Left renal pelvis (tissue), 4 donors: ENCODE measurements at places on chromosomes 2 and 18.

DNA sequence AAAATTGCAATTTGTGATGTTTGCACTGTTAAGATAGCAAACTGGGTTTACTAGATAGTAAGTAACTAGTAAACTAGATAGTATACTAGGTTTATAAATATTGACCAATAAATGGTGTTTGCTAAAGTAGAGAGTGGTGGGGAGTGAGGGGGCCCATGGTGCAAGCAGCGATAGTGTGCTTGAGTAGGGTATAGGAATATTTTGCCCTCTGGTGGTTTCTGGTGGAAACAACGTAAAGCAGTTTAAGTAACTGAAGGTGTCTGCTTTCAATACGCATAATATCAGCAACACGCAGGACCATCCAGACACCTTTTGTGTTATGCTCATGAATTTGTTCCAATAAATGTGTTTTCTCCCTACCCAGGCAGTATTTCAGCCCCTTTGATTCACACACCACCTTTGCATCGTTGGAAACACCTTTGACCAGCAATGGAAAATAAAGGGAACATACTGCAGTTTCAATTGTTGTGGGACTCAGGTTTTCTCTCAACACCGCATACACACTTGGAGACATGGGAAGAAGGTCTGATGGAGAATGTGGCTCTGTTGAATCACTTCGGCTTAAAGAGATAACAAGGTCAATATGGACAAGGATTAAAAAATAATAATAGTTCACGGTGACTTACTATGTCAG, 16.7 kb upstream of the STAT1 start:
- DNase-seq: no peak

- DNase-seq: no peak
Observed at GRCh38 chr18:2040279-2040678, 531.0 kb downstream of the METTL4 start.

DNA sequence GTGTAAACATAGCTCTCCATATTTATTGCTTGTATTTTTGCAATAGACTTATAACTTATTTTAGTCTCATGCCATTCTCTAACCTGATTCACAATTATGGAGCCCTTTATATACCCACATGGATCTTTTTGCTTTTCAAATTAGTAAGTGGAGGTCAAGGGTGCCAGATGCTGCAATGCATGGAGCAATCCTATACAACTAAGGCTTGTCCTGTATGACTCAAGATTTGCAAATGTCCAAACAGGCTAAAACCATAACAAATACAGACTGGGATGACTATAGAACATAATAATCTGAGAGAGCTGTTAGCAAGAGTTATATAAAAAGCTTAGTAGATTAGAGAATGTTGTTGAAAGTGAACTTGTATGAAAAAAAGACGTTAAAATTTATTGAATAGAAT, 690.4 kb upstream of the NRXN1 start:
- DNase-seq: no peak

GRCh38 chr2:165621086-165621560, 151.6 kb downstream of the CSRNP3 start:
- DNase-seq: no peak

DNA sequence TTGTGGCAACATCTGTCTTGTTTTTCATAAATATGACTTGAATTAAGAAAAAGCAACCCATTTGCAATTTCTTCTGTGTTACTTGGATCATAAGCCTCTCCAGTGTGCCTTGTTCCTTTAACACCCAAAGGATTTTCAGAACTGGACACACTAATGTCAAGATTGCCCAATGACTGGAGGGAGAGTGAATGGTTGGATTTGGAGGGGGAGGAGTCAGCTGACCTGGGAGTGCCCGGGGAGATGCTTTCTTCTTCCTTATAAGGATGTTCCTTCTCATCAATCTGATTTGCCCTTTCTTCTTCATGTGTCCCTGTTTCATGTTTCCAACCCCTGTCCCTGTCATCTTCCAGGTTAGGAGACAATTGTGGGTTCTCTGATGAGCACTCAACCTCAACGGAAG, 48.8 kb downstream of the ALPK2 start:
- no peak for DNase-seq
